ENCODE measurements at places on chromosomes 3 and 15. TPM values are rescaled to one million over a fixed set of nuclear protein-coding genes. Genes with fewer than 3 reads are reported as not detected.

GRCh38 chr15:69275933-69276560 is 22.7 kb upstream of the PAQR5 start:
- no peak for DNase-seq

GRCh38 chr15:48696627-48697312 is 51.3 kb upstream of the FBN1 start:
- DNase-seq = no peak

DNA sequence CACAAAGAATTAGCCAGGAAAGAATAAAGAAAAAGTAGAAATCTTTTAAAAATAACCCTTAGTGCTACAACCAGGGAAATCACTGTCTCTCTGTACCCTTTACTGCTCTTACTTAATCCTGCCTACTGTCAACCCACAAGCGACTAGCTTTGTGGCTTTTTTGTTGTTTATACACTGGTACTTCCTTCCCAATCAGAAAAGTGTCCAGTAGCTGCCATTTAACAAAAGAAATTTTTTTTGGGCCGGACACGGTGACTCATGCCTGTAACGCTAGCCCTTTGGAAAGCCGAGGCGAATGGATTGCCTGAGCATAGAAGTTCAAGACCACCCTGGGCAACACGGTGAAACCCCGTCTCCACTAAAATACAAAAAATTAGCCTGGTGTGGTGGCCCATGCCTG is 13.8 kb upstream of the FAM219B start:
- no peak for DNase-seq

The SCN11A gene
- 0.19 TPM for total RNA-seq

- DNase-seq = no peak
These were observed 688.1 kb downstream of the EPHA3 start for GRCh38 chr3:89795506-89795905.

The CTXN2 gene
- total RNA-seq = not detected

- DNase-seq = no peak
These were observed 99.5 kb upstream of the FOXB1 start for GRCh38 chr15:59904450-59905135.

The ROPN1 gene
- not detected for total RNA-seq

DNA sequence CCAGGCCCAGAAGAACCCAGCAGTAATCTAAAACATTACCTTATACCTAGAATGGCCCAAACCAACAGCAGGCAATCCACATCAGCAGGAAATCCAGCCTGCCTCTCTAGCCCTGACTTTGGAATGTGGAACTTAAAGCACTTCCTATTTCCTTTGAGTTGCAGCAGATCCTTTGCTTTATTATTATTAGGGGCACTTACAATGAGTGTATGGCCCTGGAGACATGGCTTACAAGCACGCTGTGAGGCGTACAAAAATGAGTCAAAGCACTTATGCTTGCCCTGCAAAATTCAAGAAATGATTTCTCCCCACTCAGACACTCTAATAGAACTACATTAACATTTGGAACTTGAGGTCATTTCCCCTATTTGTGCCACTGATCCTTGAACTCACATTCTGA is 9.5 kb upstream of the KNSTRN start:
- no peak for DNase-seq

The SCAANT1 gene
- not detected for total RNA-seq

GRCh38 chr3:103067963-103068362 is 633.1 kb downstream of the ZPLD1 start:
- no peak for DNase-seq

GRCh38 chr3:113450911-113451310 is 9.6 kb upstream of the CFAP44 start:
- DNase-seq = no peak

GRCh38 chr3:130934442-130935089 is 40.7 kb downstream of the ATP2C1 start:
- DNase-seq = no peak

DNA sequence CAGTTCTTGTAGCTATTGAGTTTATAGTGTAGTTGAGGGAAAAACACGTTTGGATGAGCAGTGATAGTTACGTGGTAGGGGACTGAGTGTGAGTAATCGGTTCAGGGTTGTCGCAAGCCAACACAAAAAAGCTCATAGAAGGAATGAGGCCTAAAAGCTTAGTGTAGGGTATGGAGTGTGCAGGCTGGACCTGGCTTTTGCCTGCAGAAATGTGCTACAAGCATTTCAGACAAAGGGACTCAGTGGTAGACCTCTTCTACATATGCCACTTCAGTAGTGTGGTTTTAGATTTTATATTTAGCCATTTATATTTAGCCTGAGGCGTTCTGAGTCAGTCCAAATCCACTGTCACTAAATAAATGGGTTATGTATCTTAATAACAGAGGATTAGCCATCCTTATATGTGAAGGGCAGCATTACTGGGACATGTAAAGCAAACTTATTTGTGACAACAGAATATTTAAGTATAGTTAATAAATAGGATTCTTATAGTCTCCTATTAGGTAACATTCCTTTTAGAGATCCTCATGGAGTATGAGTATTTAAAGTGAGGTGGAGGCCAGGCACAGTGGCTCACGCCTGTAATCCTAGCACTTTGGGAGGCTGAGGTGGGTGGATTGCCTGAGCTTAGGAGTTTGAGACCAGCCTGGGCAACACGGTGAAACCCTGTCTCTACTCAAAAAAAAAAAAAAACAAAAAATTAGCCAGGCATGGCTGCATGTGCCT is 21.8 kb downstream of the ATP2C1 start:
- no peak for DNase-seq

GRCh38 chr3:98594628-98595324 is 1.4 kb upstream of the CPOX start:
- no peak for DNase-seq

The PLXNB1 gene
- 3.2 TPM for total RNA-seq

GRCh38 chr3:65342084-65342683 is 654.4 kb upstream of the ADAMTS9 start:
- no peak for DNase-seq

GRCh38 chr15:89874926-89875564 is 18.7 kb downstream of the AP3S2 start:
- peak; percentile 80 for DNase-seq

The CCR9 gene
- 0.66 TPM for total RNA-seq

- no peak for DNase-seq
These were observed 211.2 kb downstream of the SHQ1 start for GRCh38 chr3:72636969-72637597.

The KIF15 gene
- 0.86 TPM for total RNA-seq

The GPR62 gene
- not detected for total RNA-seq

The ADGRG7 gene
- not detected for total RNA-seq

The IQCF5 gene
- total RNA-seq = not detected

The CCDC13 gene
- 0.34 TPM for total RNA-seq

DNA sequence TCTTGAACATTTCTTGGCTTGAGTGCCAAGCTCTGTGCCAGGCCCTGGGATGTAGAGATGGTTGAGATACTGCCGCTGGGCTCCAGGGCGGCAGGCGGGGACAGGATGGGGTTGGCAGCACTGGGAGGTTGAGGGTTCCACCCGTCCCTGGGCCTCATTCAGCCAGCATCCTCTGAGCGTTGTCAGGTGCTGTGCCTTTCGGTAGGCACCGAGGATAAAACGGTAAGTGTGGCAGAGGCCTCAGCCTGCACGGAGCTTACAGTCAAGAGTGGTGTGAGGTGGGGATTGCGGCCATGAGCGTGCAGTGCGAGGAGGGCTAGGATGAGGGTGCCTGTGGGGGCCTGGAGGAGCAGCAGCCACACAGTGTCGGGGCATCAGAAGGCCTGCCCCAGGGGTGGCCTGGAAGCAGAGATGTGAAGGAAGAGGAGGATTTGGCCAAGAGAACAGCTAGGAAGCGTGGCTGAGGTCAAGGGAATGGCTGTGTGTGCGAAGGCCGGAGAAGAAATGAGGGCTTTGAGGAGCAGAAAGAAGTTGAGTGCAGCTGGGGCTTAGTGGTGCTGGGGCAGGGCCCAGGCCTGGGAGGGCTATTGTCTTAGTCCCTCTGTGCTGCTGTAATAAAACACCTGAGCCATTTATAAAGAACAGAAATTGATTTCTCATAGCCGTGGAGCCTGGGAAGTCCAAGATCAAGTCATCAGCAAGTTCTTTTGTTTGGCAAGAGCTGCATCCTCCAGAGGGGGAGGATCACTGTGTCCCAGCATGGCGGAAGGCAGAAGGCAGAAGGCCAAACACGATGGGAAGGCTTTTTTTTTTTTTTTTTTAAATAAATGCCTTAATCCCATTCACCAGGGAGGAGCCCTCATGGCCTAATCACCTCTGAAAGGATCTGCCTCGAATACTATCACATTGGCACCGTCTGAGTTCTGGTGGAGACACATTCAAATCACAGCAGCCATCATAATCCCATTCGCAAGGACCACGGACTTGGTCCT is 22.7 kb downstream of the CORO2B start:
- DNase-seq = no peak

DNA sequence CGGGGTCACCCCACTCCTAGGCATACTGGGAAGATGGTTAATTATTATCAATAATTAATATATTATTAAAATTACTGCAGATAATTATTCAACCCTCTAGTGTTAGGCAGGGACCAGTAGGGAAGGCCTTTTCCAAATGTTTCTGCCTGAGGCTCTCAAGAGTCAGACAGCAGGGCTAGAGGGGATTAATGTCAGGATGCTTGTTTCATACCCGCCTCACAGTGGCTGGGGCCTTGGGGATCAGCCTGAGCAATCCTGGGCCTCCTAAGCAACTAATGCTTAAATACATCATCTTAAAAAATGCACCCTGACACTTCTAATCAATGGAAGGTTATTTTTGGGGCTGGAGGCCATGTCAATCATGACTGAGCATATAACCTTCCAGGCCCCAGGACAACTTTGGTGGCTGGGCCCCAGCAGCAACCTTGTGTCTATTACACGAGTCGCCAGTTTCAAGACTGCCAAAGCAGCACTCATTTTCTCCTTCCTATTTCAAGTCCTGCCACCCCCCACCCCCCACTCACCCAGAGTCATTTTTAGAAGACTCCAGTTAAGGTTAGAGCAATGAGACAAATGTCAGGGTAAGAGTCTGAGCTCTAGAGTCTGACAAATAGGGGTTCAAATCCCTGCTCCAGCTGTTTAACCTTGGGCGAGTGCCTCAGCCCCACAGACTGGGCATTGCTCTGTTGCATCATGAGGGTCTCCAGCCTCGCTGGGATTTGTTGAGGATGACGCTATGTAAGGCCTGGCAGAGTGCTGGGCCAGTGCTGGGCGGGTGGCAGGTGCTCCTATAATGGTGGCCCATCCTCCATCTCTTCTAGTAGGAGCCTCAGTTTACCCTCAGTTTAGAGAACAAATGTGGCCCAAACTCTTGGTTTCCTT is 6.1 kb downstream of the AMOTL2 start:
- DNase-seq = no peak

DNA sequence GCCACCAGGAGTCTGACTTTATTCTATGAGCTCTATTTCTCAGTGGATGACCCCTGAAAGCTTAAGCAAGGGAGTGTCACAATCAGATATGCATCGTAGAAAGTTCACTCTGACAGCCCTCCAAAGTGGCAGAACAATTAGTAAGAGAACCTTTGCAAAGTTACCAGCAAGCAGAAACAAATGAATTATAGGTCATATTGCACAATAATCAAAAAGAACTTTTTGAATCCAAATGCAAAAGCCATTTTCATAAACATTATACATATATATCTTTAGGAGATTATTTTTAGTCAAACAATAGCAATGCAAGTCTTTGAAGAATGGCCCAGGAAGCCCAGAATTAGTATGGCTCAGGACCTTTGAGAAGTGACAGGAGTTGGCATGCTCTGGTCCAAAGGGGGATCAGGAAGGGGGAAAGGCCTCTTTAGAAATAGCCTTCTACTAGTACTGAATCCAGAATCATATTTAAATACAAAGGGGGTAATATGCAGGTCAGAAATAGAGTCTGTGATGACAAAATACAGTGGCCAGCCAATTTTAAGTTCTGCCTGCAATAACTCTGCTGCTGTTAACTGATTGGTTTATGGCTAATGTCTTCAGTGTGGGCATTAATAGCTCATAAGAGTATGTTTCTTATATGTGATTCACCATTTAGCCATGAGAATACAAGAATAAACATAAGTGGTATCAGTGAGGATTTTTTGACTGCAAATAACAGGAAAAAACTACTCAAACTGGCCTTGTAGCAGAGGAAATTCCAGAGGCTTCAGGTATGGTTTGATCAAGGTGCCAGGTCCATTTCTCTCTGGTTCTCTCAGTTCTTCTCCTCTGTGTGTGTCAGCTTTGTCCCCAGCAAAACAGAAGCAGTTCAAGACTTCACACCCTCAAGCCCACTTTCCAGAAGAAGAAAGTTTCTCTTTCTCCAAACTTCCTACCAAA is 17.0 kb upstream of the ITGB5 start:
- DNase-seq = no peak

DNA sequence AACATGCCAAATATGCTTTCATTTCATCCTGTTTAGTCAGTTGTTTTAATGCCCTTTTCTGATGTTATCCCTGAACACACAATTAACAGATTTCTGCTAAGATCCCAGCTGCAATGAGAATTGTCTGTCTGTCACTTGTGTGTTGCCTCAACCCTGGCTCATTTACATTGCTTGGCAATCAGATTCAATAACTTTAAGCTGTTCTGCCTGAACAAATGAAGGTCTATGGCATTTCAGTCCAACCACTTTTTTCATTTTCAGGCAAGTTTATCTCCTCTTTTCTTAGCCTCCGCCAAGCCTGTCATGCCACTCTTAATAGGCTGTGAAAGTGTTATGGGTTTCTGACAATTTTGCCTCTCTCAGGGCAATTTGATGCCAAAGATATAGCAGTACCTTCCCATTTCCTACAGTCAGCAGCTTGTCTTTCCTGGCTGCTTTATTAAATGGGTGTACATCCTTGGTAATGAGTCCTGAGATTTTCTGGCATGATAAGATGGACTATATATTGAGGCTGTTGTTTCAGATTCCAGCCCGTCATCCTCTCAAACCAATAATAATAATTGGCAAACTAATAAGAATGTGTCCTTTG is 68.7 kb upstream of the ADAMTS9 start:
- DNase-seq = no peak

- no peak for DNase-seq
These were observed 276.3 kb upstream of the ARRDC4 start for GRCh38 chr15:97684249-97684648.

The SGO1 gene
- 1.2 TPM for total RNA-seq

GRCh38 chr3:97901313-97902248 is 70.7 kb downstream of the RIOX2 start:
- DNase-seq = no peak

- DNase-seq = no peak
These were observed 64.6 kb downstream of the SLCO2A1 start for GRCh38 chr3:133965013-133965570.

DNA sequence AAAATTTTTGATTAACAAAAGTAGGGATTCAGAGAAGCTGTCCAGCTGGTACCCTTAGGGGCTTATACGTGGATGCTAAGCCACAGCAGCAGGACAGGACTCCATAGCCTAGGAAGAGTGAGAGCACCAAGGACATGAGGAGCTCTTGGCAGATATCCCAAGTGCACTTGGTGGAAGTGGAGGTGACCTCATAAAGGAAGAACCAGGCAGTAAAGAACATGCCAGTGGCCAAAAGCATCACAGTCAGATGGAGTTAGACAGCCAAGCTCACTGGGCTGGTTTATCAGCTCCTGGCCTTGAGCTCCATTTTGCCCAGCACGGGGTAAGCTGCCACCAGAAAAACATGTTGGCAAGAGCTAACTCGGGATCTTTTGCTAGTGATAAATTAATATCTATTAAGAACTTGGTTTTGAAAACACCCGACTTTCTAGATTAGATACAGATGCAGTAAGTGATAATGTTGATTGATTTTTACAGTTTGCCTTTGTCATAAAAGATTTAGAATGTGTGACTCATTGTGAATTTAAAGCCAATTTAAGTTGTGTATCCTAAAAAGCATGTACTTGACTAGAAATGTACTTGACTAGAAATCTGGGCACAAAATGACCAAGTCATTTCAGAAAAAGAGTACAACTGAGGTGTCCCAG is 108.0 kb downstream of the CMSS1 start:
- no peak for DNase-seq

The CPNE9 gene
- 1.2 TPM for total RNA-seq

The ZNF860 gene
- 0.11 TPM for total RNA-seq

The UPK1B gene
- total RNA-seq = not detected
